Renal pelvis (tissue), 12 donors: ENCODE measurements at places on chromosomes 11 and 22.

DNA sequence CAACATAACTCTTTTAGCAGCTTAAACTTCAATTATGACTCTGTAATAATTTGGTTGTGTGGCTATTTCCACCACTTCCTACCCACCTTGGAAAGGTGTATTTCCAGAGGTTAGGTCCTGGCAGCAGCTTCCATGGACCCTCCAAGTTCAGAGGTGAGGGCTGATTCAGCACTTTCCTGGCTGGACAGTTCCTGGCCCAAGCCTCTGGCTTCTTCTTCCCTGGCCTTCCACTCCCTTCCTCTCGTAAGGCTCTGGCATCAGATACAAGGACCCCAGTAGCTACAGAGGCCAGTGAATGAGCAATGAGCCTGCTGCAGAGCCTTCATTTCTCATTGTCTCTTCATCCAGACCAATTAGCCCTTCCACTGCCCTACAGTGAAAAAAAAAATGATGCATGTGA is 98.1 kb upstream of the KIRREL3 start:
- peak; percentile 20 for DNase-seq

GRCh38 chr11:112616327-112617097 is 344.7 kb upstream of the NCAM1 start:
- no peak for DNase-seq

DNA sequence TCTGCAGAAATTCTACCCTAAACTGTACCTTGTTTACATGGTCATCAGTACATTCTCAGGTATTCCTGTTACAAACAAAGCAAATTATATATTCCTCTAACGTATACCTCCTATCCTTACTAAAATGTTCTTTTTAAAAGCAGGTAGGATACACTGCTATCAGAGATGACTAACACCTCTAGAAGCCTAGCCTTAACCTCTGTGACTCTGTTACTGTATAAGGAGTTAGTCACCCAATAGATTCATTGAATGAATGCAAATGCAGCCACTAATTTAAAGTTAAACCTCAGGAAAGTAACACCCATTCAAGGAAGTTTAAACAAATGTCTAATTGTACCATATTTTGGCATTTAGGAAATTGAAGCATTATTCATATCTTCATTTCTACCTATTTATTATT is 82.2 kb downstream of the FCHSD2 start:
- DNase-seq = no peak

GRCh38 chr11:34243600-34244464 is 114.0 kb downstream of the ABTB2 start:
- no peak for DNase-seq
